T-helper 2 cell (primary cell): ENCODE measurements at places on chromosomes 1 and 21.

- no peak for DNase-seq
Observed at GRCh38 chr1:103129255-103129654, 20.9 kb upstream of the COL11A1 start.

DNA sequence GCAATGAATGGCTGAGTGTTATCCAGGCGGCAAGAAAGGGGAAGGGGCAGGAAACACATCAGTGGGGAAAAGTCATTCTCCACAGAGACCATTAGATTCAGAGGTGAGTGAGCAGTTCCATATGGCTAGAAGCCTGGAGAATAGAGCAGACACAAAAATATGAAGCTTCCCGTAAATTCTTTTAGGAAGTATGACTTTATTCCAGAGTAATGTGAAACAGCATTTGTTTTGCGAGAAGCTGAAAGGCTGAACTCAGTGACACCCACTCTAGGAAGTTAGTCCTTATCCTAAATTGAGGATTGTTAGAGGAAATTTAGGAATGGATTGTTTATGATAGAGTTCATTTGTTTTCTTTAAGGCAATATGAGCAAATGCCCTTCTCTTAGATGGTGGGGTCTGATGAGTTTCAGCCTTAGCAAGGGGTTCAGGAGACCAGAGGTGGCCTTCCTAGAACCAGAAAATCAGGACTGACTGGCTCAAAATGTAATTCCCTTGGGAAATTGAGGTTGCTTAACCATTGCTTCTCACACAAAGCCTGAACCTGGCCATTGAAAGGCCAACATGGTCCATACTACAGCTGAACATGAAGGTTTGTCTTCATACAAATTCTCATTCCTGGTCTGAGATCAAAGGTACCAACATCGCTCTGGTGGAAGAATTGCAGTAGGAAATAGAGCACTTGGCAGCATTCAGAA, 167.5 kb downstream of the TPR start:
- no peak for DNase-seq

DNA sequence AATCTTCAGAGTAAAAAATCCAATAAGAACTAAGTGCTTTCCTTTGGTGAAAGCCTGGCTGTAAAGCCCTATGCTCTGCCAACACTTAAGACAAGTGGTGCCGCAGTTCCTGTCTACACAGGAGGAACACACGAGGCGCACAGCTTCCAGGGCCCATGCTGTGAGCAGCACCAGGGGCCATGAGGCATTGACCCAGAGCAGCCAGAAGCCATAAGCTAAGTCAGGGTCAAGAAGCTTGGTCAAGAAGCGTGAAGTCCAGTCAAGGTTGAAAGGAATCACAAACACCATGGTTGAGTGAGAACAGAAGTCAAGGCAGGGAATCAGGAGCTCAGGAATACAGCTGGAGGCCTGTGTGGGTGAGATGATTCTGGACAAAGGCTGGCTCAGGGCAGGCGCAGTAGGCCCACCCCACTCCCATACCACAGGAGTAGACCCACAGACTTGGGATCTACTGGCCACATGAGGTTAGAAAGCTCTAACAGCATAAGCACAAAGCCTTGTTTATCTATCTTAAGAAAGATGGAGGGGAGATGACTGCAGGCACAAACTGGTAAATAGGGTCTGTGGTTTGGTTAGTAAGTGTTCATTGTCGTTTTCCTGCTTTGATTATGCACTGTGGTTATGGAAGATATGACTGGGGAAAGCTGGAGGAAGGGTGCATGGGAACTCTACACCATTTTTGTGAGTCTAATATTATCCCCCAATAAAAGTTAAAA, 42.9 kb upstream of the RCAN3 start:
- no peak for DNase-seq

DNA sequence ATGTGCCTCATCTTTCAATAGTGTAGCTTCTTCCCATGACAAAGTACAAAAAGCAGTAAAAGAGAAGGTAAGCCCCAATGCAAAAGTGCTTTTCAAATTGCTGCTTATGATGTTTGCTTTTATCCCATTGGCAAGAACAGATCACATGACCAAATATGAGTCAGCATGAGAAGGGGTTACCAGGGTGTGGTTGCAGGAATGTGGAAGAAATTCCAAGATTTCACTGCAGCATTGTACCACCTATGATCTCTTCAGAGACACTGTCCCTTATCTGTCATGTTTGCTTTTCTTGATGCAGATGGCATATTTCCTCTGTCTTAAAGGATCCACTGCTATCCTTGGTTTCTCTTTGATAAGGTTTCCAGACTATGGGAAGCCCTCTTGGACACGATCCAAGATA, 1006.9 kb upstream of the PRMT6 start:
- no peak for DNase-seq

DNA sequence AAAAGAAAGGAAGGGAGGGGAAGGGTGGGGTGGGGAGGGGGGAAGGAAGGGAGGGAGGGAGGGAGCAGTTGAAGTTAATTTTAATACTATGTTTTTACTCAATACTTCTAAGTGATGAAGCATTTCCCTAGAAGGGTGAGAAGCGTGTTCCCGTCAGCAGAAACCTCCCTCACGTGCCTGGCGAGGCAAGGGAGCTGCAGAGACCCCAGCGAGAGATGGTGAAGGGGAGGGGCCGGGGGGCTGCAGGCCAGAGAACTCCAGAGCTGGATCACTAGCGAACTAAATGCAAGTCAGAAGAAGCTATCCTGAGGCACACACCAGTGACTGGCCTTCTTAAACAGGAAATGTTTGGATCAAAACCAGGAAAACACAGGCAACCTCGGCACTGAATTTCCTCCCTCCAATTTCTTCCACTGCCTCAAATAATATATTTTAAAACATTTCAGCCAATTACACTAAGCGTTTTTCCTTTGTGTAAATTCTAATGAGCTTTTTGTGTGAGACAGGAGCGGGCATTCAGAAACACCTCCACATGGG, 18.0 kb downstream of the WDR4 start:
- DNase-seq = no peak

- DNase-seq = no peak
Observed at GRCh38 chr1:53362270-53362669, 34.4 kb upstream of the LRP8 start.

DNA sequence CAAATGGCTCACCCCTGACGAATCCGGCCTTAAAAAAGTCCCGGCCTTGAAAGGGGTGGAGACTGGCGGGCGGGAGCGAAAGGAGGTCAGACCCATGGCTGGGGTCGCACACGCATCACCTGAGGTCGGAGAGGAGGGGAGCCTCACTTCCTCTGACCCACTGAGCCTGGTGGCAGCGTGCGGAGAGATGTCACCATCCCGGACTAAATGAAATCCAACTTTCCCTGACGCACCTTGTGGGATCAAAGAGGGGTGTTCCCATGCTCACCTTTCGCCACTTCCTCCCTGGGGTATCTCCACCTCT, 709 bp upstream of the SLC41A1 start:
- no peak for DNase-seq

DNA sequence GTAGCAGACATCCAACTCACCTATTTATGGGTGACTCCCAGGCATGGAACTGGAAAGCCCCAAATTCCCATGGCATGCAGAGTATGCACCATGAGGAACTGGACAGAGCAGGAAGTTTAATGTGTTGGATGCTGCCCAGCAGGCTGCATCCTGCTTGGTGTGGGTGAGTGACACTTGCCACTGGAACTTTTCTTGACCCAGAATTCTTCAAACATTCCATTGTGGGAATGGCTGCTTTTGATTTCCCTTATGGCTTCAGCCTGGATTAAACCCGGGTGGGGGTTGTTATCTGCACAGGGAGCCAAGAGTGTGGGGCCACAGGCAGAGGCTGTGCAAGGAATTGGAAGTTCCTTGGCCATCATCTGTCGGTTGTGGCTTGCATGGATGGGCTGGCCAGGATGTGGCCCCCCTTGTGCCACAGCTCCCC, 26.9 kb upstream of the BACE2 start:
- no peak for DNase-seq

DNA sequence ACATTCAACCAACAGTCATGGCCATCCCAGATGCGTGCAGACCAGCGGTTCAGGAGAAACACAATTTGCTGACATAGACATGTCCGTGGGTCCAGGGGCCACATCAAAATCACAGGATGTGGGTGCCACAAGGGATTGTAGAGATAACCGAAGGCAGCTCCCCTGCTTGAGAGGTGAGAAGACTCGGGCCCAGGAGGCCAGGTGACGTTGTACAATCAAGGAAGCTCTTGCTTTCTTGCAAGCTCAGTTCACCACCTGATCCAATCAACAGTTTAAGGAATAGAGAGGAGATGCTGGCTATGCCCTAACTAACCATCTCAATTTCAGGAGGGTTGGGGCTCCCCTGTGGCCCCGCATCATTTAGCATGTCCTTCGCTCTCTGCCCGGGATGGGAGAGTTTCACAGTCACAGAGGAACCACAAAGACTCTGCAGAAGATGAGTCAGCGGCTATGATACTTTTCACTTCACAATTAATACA, 19.5 kb downstream of the UBASH3A start:
- DNase-seq = no peak

GRCh38 chr1:41874151-41874719, 44.5 kb downstream of the HIVEP3 start:
- DNase-seq = no peak

DNA sequence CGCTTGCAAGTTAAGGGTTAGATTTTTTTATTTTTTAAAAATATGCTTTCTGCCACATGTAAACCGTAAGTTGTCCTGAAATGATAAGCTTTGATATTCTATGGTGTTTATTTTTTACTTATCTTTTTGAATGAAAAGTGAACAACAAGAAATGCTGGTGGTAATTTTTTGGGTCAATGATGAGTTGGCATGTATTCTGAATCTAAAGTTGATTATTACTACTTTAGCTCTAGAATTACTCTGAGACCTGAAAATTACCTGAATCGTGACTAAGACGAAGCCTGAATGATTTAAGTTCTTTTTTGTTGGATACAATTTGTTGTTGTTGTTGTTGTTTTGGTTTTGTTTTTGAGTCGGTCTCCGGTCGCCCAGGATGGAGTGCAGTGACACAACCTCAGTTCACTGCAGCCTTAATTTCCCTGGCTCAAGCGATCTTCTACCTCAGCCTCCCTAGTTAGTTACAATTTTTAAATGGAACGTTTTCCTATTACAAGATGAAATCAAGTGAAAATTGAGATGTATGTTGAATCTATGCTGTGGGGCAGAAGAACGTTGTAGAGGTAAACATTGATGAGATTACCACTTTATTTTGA, 941 bp downstream of the RABGGTB start:
- no peak for DNase-seq

GRCh38 chr21:24372506-24372905, 1234.8 kb downstream of the MRPL39 start:
- no peak for DNase-seq

- no peak for DNase-seq
Observed at GRCh38 chr1:230067419-230067870, 407 bp downstream of the GALNT2 start.

DNA sequence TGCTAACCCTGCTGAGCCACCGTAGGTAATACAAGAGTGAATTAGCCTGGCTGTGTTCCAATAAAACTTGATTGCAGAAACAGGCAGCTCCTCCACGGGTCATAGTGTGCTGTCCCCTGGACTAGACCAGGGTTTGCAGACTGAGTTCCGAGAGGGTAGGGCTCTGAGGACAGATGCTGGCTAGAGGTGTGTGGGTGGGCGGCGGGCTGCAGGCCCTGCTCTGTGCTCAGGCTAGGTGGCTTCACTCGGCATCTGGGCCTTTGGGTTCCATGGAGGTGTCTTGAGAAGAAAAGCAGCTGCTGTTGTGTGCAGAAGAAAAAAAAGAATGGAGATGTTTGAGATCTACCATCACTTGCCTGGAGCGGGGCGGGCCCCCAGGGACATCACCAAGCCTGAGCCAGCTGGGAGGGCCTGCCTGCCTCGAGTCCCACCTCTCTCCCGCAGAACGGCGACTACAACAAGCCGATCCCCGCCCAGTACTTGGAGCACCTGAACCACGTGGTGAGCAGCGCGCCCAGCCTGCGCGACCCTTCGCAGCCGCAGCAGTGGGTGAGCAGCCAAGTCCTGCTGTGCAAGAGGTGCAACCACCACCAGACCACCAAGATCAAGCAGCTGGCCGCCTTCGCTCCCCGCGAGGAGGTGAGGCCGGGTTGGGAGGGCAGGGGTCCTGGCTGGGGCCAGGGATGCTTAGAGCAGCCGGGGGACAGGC, 7.9 kb downstream of the TMEM201 start:
- DNase-seq = no peak

GRCh38 chr1:64608651-64609048, 136.2 kb upstream of the RAVER2 start:
- no peak for DNase-seq

GRCh38 chr1:78855258-78855657, 151.3 kb downstream of the ADGRL4 start:
- DNase-seq = no peak

- DNase-seq = no peak
Observed at GRCh38 chr1:56068210-56068609, 511.2 kb downstream of the PLPP3 start.

DNA sequence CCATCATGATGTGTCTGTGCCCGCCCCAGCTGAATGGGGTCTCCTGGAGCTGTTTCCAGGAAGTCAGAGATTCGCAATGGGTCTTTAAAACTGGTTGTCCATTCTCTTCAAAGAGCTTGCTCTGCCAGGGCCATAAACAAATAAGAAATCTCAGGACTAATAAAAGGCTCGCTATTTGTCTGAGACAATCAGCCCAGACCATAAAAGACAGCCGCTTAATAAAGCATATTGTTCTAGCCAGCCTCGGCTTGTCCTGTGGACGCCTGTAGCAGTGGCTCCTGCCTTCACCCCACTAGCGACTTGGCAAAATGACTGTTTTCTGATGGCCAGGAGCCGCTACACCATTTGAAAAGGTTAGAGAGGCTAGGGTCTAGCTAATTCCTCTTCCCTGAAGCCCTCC, 20.6 kb upstream of the SELENON start:
- no peak for DNase-seq

GRCh38 chr1:29382851-29383745, 146.8 kb downstream of the PTPRU start:
- no peak for DNase-seq

- DNase-seq = no peak
Observed at GRCh38 chr1:76142771-76143540, 68.4 kb downstream of the ST6GALNAC3 start.

- DNase-seq = peak; percentile 55
Observed at GRCh38 chr1:39657923-39658485, 13.9 kb downstream of the NT5C1A start.

DNA sequence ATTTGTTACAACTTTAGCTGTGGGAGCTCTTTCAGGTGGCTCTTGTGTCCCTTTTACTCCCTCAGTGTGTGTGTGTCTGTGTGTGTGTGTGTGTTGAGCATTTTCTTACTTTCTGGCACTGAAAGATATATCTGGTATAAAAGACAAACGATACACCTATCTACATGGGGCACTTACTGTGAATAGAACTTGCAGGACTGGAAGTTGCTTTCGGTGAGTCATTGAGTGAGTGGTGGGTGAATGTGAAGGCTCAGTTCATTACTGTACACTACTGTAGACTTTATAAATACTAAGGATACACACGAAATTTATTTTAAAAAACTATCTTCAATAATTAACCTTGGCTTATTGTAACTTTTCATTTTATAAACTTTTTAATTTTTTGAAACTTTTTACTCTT, 38.7 kb downstream of the BTBD8 start:
- DNase-seq = no peak

GRCh38 chr1:184988506-184988905, 14.2 kb upstream of the NIBAN1 start:
- DNase-seq = no peak

GRCh38 chr1:13674377-13674776, 25.6 kb upstream of the PRDM2 start:
- DNase-seq = no peak

- no peak for DNase-seq
Observed at GRCh38 chr1:151716771-151717631, at the start of gene CELF3. Gene CELF3, minus strand, starts transcription at chr1:151716803. Its CDS starts 783 bp downstream, at chr1:151716020.

GRCh38 chr1:92343061-92343460, 44.2 kb downstream of the RPAP2 start:
- DNase-seq = no peak

- no peak for DNase-seq
Observed at GRCh38 chr1:15453734-15454133, 2.8 kb upstream of the CELA2A start.
